ENCODE measurements at places on chromosomes 3 and 15.

- no peak for DNase-seq
Measured at GRCh38 chr3:10901296-10901945, 85.4 kb downstream of the SLC6A11 start.

DNA sequence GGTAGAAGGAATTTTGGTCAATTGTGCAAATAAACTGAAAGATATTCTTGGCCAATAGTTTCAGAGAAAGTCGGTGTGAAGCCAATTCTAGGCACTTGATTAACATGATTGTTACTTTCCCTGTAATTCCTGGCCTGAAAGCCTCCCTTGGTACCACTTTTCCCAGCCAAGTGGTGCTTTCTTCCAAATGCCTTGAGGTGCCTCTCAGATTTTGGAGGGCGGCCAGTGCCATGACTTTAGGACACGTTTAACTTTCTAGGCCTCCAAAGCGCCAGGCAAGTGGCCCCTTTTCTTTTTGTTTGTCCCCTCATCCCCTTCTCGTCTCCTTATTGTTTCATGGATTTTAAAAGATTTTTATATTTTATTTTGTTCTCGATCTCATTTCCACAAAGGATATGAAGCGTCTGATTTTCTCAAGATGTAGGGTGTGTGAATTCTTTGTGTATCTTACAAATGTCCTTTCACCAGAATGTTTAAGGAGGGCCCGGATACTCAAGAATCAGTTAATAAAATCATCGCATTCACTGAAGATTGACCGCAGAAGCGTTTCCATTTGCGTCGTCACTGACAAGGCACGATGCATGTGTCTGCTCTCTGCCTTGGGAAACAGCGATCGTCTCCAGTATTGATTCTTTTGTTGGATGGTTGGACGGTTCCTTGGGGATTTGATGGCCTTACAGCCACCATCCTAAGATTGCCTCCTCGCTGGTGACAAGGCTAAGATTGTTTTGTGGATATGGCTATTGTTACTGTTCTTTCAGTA lies 87.8 kb downstream of the ASB7 start:
- DNase-seq: no peak

DNA sequence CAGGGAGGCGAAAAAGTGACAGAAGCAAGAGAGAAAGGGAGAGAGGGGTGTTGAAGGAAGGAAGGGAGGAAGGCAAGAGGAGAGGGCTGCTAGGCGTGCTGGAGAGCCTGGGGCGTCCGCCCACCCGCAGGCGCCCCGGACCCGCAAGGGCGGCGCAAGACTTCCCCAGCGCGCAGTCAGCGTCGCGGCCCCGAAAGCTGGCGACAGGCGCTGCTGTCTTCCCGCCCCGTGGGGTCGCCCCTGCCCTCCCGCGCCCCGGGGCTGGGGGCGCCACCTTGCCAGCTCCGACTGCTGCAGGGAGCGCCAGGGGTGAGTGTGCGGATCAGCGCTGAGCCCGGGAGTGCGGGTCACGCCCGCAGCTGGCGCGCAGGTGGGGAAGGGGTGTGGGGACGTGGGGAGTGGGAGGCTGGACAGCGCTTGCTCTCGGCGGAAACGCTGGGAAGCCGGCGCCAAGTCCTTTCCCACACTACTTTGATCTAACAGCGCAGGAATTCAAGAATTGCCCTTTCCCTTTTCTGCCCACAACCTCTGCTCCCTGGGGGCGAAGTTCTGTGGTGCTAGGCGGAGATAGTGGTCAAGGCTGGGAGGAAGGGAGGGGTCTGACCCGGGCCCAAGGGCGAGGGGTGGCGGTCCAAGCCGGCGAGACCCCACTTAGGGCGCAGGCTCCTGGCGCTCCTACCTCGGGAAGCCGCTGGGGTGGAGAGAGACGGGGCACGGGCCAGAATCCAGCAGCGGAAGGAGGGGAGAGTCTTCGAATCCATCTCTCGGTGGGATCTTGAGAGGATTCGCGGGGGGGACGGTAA lies 266.1 kb downstream of the CGGBP1 start:
- no peak for DNase-seq

- DNase-seq: peak; percentile 57
Measured at GRCh38 chr3:114827495-114827894, 319.6 kb downstream of the ZBTB20 start.

- no peak for DNase-seq
Measured at GRCh38 chr15:91866371-91866905, 12.9 kb downstream of the SLCO3A1 start.

DNA sequence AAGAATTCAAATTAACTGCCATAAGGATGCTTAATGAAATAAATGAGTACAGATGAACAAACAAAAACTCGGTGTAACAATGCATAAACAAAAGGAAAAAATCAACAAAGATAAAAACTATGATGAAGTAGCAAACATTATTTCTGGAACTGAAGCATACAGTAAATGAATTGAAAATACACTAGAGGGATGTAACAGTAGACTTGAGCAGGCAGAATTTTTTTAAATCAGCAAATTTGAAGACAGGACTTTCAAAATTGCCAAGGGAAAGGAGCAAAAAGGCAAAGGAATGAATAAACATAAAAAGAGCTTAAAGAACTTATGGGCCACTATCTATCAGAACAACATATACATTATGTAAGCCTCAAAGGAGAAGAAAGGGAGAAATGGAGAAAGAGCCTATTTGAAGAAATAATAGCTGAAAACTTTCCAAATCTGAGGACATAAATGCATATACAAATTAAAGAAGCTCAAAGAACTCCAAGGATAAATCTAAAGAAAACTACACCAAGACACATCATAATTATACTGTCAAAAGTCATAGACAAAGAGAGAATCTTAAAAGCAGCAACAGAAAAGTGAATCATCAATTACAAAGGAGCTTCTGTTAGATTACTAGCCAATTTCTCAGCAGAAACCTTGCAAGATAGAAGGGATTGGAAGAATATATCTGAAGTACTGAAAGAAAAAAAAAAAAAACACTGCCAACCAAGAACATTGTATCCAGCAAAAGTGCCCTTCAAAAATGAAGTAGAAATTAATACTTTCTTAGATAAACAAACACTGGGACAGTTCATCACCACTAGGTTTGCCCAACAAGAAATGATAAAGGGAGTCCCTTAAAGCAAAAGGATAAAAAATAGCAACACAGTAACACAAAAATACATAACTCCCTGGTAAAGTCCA lies 15.5 kb downstream of the TOP2B start:
- no peak for DNase-seq

DNA sequence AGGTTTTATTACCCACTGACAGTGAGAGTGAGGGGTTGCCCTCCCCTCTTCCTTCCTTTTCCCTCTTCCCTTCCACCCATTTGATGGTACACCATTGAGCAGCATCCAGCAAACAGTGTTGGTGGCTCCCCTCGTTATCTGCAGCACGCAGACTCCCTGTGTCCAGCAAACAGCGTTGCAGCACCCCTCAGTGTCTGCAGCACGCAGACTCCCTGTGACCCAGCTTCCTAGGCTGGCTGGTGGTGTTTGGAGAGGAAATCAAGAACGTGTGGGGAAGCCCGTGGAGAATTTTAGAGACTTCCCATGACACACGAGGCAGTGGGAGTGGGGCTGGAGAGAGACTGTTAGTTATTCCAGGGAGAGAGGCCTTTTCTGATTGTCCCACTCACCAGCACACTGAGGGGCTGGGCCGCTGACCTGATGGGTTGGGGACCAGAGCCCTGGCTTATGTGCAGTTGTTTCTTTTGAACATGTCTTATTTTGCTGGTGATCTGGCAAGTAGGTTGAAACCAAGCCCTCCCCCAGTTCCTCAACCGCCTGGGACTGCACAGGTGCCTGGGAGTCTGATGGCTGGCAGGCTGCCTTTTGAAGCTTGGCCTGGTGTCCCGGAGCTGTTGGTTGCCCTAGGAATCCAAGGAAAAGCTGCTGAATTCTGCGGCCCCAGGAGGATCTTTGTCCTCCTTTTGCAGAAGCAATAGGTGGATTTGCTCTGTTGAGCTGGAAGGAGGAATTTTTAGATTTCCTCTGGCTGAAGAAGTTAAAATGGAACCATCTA lies 19.0 kb downstream of the APBA2 start:
- no peak for DNase-seq

DNA sequence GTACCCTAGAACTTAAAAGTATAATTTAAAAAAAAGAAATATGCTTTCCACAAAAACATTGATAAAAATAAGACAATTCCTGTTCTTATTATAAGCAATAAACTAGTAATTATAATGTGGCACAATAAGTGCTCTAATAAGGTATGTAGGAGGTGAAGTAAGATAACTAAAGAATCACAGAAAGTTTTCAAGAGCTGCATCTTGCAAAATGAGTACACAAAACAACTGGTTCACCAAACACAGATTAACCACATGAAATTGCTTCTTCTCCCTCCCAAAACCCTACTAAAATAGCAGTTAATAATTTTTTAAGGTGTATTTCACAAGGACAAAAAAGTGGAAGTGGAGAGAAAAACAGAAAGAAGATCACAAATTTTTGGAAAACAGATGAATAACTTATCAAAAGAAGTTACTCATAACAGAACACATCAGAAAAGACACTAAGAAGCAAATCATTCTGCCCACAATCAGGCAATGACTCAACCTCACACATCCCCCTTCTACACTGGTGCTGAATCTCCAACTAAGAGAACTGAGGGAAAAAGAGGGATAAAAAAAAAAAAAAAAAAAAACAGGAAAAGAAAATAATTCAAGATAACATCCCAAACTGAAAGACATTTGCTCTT lies 64.2 kb downstream of the TBC1D5 start:
- peak; percentile 40 for DNase-seq

GRCh38 chr15:68696414-68697363 lies 117.9 kb downstream of the CORO2B start:
- no peak for DNase-seq

DNA sequence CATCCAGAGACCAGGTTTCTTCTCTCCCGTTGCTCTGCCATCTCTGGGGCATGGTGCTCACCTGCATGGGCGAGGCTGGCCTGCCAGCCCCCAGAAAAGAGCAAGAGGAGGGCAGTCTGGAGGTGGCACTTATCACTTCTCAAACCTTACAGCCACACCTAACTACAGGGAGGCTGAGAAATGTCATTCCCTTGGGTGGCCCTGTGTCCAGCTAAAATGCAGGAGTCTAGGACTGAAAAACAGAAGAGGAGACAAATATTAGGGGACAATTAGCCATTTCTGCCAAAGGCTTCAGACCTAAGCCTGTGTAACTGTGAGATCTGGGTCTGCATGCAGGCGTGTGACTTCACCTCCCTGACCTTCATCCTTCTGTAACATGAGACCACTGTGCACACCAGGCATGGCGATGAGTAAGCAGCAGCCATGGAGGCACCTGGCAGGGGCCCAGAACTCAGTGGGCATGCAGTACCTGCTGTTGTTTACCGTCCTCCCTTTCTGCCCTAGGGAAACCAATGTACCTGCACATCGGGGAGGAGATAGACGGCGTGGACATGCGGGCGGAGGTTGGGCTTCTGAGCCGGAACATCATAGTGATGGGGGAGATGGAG lies 83.4 kb downstream of the MESD start:
- no peak for DNase-seq

DNA sequence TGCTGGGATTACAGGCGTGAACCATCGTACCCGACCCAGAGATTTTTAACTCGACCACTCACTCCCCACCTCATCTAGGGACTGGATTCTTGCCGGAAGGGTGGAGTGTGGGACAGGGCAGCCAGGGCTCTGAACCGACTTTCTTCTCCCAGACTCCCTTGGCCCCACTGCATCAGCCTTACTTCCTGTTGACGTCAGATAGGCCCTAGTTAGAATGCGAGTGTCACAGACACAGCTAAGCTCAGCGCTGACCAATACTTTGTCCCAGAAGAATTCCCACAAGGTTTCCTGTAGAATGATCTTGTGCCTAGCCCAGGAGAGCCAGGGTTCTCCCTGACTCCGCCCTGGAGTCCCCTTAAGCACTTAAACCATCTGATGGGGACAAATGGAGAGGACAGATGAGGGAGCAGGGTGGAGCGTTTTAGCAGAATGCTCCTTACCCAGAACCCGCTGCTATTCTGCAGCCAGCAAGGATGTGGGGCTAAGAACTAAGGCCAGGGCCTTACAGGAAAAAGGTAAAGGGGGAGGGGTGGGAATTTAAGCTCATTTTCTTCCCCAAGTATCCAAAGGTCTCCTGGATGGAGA lies 5.8 kb upstream of the TUSC2 start:
- no peak for DNase-seq

- DNase-seq: peak; percentile 12
Measured at GRCh38 chr3:173275740-173276139, 121.8 kb upstream of the NLGN1 start.

DNA sequence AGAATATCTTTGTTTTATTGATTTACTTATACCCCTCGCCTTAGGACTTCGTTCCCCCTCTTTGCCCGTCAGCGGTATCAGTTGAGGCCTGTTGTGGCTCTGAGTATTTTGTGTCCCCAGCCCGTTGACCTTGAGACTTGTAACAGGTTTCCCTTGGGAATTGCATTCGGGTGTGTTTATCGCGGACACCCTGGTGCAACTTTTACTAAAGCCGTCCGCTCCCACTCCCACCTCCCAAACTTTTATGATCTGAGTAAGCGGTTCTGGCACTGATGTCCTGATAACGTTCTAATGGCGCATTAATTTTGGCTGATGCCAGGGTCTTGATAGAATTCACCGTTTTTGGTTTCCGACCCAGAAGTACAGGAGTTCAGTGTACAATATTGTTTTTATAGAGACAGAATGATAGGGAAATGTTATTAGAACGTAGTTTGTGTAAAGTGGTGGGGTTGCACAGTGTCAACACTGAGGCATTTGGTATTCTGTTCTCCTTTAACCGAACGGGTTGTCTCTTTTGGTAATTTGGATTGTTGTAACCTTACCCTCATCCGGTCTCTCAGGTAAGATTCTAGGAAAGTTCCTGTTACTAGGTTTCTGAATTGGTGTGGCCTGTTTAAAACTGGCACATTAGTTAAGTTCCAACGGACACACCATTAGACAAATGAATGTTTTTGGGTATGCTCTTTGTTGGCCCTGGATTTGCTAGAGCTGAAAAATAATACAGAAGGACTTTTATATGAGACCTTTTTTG lies 47.8 kb downstream of the OIP5 start:
- DNase-seq: peak; percentile 13

GRCh38 chr15:85474700-85475316 lies 94.4 kb downstream of the AKAP13 start:
- peak; percentile 39 for DNase-seq

DNA sequence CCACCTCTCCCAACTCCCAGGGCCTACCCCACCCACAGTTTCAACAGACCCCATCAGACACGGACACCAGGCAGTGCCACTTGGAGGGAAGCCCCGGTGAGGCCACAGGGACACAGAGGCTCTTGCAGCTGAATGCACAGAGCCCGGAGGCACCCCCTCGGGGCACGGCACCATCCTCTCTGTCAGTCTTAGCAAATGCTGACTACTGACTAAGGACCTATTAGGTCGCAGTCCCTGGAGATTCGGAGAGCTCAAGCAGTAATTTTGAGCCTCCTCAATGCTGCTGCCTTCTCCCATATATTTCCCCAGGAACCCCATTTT lies 79.9 kb downstream of the VGLL4 start:
- no peak for DNase-seq

- DNase-seq: no peak
Measured at GRCh38 chr15:90154861-90155626, 46.1 kb upstream of the SEMA4B start.

GRCh38 chr3:171790898-171791691 lies 19.2 kb downstream of the PLD1 start:
- no peak for DNase-seq

- no peak for DNase-seq
Measured at GRCh38 chr3:28901018-28901417, 379.9 kb upstream of the RBMS3 start.
